ENCODE measurements at places on chromosomes 3 and 15.

DNA sequence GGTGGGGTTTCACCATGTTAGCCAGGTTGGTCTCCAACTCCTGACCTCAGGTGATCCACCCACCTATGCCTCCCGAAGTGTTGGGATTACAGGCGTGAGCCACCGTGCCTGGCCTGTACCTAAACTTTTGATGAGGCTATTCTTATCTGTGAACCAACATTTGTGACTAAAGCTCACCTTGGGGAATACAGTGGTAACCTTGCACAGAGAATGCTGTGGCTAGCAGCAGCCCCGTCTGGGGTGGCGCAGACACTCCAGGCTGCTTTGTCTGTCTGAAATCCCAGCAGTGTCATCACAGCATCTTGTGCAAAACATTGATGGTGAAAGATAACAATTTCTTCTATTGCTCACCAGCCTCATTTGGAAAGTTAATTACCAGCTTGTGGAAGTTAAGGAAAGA is 58.9 kb downstream of the CMTM8 start:
- DNase-seq = no peak

DNA sequence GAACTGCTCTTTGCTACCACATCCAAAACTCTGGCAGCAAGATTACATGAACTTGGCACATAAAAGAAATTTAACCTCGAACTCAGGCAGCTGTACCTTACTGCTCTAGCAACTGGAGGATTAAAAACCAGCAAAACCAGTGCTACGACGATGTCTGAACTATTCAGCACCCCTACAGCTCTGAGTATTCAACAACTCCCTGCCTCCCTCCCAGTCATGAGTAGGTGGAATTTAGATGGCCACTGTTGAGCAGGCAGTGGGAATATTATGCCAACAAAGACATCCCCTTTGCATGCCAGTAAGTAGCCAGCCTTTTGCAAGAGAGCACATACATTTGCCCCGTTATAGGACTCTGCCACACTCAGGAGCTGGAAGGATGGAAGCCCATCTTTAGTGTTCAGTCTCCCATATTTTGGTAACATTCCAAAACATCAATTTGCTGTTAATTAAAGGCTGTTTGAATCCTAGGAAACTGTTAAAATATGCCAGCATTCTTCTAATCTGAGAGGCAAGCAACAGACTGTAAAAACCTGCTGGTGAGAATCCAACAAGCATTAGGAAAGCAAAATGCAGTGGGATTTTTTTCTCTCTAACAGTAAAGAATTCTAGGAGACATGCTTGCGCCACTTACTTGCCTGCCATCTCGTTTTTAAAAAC is 85.4 kb downstream of the ZNF385D start:
- no peak for DNase-seq

GRCh38 chr3:135851201-135852081 is 114.1 kb upstream of the PPP2R3A start:
- DNase-seq = no peak

GRCh38 chr15:55434989-55435825 is 26.9 kb downstream of the PIERCE2 start:
- peak; percentile 22 for DNase-seq

GRCh38 chr3:52872245-52872644 is 25.1 kb downstream of the STIMATE start:
- no peak for DNase-seq

GRCh38 chr3:76646921-76647562 is 392.9 kb upstream of the ROBO2 start:
- DNase-seq = no peak

DNA sequence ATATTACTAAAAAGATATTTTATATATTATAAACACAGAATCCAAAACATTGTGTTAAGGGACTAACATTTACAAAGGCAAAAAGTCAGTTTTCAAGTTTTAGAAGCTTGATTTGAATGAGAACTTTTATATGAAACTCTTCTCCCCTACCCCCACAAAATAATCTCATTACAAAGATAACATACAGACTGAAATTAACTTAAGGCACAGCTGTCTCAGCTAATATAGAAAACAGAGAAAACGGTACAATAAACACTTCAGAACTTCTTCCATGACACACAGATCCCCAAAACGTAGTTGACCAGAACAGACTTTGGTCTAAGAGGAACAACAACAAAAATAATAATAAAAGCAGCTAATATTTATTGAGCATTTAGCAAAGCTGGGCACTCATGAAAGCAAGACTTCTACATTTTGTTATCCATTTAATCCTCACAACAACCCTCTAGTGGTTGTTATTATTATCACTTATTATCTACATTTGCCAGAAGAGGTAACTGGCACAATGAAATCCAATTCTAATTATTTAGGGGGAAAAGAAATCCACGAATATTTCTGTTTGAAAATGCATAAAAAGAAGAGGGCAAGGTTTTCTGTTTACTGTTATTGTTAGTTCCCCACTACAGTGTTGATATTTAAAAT is 68.1 kb downstream of the PFN2 start:
- no peak for DNase-seq

DNA sequence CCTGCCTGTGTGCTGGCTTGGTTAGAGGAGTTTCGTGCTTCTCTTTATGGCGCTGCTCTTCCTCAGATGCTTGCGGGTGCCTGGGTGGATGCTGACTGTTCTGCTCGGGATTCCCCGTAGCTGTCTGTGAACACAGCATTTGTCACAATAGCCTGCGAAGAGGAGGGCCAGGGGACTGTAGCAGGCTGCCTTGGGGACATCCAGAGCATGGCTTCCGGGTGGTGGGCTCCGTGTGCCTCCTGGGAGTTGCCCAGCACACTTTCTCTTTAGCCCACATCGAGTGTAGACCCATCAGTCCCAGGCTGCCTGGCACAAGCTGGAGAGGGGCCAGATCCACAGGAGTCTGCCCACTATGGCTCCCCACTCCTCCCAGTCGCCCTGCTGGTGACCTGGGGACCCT is 22.4 kb downstream of the LRRK1 start:
- DNase-seq = no peak

DNA sequence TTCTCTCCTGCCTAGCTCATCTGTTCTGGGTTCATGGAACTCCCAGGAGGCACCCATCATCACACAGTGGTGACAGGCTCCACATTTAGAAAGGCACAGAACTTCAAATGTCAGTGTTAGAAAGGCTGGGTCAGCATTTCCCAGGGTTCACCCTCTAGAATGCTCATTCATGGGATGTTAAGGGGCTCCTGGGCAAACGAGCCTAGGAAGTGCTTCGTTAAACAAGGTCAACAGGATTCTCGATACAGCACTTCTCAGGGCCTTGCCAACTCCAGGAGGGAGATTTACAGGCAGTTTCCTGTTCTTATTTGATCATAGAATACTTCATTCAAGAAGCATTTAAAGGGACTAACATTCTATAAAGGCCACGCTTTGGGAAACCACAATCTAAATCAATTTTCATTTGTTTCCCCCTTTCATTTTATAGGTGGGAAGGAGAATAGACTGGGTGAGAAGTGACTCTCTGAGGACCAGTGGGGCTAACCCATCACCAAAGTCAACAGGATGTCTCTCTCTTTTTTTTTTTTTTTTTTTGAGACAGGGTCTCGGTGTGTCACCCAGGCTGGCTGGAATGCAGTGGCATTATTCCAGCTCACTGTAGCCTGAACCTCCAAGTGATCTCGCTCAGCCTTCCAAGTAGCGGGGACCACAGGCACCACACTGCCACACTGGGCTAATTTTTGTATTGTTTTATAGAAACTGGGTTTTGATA is 14.3 kb downstream of the IGDCC4 start:
- no peak for DNase-seq

DNA sequence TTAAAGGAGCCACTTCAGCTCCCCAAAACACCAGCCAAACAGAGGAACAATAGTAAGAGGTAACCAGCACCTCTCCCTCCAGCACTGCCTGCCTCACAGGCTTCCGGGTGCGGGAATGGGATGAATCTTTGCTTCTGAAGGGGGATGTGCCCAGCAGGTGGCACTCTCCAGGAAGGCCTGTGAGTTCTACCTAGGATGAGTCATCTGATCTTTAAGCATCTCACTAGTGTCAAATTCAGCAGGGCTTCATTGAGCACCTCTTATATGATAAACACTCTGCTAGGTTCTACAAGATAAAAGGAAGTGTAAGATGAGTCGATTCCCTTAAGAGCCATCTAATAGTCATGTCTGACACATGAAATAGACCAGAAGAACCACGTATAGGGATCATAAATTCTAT is 237.4 kb upstream of the UMPS start:
- DNase-seq = no peak

GRCh38 chr3:104244680-104245220 is 1122.0 kb upstream of the ALCAM start:
- DNase-seq = no peak

DNA sequence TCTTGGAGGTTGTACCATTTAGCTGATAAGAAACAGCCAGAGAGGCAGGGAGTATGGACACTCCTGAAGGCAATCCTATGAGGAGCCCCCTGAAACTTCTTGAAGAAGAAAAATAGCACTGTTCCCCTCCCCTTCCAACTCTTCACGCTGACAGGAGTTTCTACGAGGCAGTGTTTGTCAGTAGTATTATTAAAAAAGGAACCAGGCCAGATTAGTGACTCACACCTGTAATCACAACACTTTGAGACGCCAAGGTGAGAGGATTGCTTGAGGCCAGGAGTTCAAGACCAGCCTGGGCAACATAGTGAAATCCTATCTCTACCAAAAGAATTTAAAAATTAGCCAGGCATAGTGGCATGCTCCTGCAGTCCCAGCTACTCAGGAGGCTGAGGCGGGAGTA is 38.7 kb downstream of the WWTR1 start:
- no peak for DNase-seq

DNA sequence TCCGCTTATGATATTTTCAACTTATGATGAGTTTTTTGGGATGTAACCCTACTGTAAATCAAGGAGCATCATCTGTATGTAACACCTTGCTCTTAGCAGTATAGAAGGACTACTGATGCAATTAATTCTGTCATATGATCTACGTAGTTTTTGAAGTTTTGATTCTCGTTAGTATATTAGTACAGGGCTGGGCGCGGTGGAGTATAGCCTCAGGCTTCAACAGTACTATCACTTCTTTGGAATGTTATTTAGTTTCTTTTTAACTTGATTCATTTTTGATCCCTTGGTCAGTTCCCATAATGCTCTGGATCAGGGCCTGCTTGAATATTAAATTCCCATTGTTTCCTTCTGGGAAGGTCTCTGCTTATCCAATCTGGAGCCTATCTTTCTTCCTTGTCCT is 23.9 kb upstream of the AP4E1 start:
- no peak for DNase-seq

- no peak for DNase-seq
These were observed 187.1 kb downstream of the ITPR1 start for GRCh38 chr3:4680227-4680691.

DNA sequence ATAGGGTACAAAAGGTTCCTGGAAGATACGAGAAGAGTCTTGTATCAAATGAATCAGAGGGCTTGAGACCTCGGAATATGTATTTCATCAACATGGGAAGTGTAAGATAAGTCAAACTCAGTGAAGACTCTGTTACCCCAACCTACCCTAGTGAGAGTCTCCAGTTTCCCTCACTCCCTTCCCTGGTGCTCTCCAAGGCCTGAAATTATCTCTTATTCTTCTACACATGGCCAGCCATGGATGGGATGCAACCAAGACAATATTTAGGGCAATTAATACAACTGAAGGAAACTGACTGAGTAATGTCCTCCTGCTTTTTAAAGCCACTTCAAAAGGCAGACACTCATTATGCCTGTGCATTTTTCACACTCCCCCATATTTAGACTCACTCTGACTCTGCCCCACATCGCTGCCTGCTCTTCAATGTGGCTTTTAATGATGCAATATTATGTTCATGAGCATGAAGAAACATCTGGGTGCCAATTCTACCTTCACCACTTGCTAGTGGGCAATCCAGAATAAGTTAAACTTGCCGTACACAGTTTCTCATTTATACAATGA is 137.1 kb upstream of the THBS1 start:
- DNase-seq = no peak

- DNase-seq = no peak
These were observed 13.3 kb upstream of the MINAR1 start for GRCh38 chr15:79418693-79419279.

- DNase-seq = no peak
These were observed 61.1 kb downstream of the DIPK2A start for GRCh38 chr3:144032531-144033239.

- DNase-seq = no peak
These were observed 1075.3 kb upstream of the ALCAM start for GRCh38 chr3:104291437-104291851.

DNA sequence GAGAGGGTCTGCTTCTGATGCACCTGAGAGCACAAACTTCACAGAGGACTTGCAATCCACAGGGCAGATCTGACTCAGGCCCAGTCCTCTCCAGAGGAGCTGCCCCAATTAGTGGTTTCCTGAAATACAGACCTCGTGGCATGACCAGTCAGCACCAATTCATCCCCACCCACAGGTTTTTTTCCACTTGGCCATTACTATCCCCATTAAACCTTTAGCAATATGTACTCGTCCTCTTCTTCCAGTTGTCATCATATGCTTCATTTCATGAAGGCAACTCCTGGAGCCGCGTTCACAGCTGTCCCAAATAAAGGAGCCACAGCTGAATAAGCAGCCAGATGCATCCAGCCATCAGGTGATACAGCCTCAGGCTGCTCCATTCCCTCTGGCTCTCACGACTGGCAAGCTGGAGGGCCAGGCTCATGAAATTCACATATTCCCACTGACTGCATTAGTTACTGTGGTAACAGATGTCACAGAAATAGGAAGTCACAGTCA is 163.1 kb downstream of the FMN1 start:
- DNase-seq = no peak

GRCh38 chr3:168618827-168619470 is 523.2 kb upstream of the GOLIM4 start:
- DNase-seq = no peak

GRCh38 chr3:85170646-85171045 is 211.9 kb downstream of the CADM2 start:
- DNase-seq = no peak
